ENCODE measurements at places on chromosomes 16 and 17.

GRCh38 chr16:24855678-24856077 is 9.9 kb downstream of the SLC5A11 start:
- no peaks in the 10 kb centered on the region for H3K27me3 ChIP-seq
- DNase-seq: no peak
- H3K27ac ChIP-seq: no peak overlapping the region
- no peak overlapping the region for H3K4me3 ChIP-seq

GRCh38 chr17:81295676-81296381 is 722 bp upstream of the SLC38A10 start:
- H3K27me3 ChIP-seq: no peaks in the 10 kb centered on the region
- H3K4me1 ChIP-seq: peaks cover 13% of the 10 kb centered on the region
- H3K27ac ChIP-seq: peak overlapping the region; percentile 61
- peak; percentile 91 for DNase-seq
- peak overlapping the region; percentile 86 for H3K4me3 ChIP-seq

DNA sequence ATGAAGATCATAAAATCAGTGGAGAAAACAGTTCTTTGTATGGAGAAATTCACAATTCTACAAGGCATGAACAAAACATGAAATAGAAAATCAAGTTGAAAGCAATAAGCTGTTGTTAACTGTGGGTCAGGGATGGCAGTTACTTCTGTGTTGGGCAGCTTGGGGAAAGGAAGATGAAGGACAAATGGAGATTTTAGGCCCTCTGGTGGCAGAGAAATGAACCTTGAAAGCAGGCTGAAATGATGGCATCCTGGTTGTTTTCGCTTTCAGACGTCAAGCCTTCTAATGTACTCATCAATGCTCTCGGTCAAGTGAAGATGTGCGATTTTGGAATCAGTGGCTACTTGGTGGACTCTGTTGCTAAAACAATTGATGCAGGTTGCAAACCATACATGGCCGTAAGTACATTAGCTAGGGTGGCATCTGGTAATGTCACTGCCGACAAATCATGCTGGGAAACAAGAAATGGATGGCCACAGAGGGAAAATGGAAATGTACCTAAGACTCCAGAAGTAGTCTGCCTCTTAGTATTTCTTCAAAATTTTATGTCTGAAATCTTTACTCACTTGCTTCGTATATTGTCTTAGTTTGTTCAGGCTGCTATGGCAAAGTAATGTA is 108.9 kb downstream of the MAP2K6 start:
- no peak for DNase-seq
- H3K27ac ChIP-seq: no peak overlapping the region

DNA sequence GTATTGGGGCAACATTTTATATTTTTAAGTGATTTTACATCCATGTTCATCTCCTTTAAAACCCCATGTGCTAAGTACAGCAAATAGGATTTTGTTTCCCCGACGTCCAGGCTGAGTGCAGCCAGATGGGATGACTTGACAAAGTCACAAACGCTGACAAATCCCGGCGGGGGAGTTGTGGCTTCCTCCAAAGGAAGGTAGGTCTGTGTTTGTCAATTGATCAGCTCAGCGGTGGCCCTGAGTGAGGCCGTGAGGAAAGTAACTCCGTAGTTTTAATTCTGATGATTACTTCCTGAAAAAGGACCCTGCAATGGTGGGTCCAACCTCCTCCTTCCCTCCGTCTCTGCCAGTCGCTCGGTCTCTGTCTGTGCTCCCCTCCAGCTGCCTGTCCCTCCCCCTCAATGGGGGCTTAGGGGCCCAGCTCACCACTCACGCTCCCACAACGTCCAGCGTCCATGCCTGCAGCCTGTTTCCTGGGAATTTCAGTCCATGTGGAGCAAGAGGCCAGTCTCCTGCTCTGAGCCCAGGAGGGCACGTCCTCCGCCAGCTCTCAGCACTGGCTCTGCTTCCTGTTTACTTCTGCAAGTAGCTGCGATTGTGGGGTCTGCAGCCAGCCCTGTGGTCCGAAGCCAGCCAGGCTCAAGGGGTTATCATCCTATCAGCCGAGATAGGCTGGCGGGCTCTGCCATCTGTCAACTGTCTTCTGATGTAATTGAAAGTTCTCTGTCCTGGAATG is 209.4 kb upstream of the FOXF1 start:
- peak; percentile 29 for DNase-seq
- H3K36me3 ChIP-seq: no peaks in the 10 kb centered on the region
- peaks cover 3% of the 10 kb centered on the region for H3K4me1 ChIP-seq
- H3K27me3 ChIP-seq: peaks cover 58% of the 10 kb centered on the region
- H3K27ac ChIP-seq: no peak overlapping the region

DNA sequence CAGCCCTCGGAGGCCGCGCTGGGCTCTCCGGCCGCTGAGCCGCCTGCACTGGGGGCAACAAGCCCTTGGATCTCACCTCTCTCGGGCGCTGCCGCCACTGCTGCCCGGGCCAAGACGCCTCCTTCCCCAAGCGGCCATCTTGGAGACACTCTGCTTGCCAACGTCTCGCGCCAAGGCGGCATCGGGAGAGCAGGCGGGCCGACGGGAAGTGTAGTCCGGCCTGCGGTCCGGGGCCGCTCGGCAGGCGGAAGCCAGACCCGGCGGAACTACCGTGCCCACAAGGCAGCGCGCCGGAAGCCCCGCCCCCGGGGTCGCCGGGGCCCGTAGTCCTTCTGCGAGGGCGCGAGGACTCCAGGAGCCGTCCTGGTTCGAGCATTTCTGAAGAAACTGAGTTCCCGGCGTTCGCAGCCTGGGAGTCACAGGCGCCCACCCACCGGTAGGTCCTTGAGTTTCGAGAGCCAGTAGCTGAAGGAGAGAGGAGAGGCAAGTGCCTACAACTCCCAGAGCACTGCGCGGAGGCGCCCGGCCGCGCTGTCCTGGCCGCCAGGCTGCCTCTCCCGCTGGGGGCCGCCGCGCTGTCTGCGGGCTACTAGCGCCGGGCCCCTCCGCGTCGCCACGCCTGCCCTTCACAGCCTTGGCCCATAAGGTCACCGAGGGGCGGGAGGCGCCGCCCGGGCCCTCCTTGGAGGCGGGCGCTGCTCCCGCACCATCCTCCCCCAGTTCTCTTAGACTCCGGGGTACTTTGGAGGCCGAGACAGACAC is at the start of gene TMEM11:
Gene TMEM11, minus strand, starts transcription at position 147 of the 762 bp plus-strand sequence. Its CDS starts 9 bp downstream, at position 138.
- H3K4me3 ChIP-seq: peak within 1 kb of the TSS; percentile 94
- H3K27me3 ChIP-seq: no peaks in the 10 kb centered on the region
- H3K4me1 ChIP-seq: peaks cover 7% of the 10 kb centered on the region
- DNase-seq: peak; percentile 96
